Uterus (tissue), 4 donors: ENCODE measurements at places on chromosomes 2 and 18.

- DNase-seq = peak; percentile 12
- H3K27ac ChIP-seq = no peak overlapping the region
- H3K27me3 ChIP-seq = no peaks in the 10 kb centered on the region
These were observed 82.3 kb upstream of the CTDP1 start for GRCh38 chr18:79597176-79597830.

GRCh38 chr18:41323044-41323443, 632.0 kb upstream of the PIK3C3 start:
- no peak overlapping the region for H3K4me3 ChIP-seq
- no peak for DNase-seq
- no peaks in the 10 kb centered on the region for H3K4me1 ChIP-seq
- no peak overlapping the region for H3K27ac ChIP-seq

GRCh38 chr2:15646661-15647060, 55.0 kb downstream of the DDX1 start:
- no peaks in the 10 kb centered on the region for H3K4me1 ChIP-seq
- no peak overlapping the region for H3K27ac ChIP-seq
- H3K27me3 ChIP-seq = no peaks in the 10 kb centered on the region
- H3K4me3 ChIP-seq = no peak overlapping the region

DNA sequence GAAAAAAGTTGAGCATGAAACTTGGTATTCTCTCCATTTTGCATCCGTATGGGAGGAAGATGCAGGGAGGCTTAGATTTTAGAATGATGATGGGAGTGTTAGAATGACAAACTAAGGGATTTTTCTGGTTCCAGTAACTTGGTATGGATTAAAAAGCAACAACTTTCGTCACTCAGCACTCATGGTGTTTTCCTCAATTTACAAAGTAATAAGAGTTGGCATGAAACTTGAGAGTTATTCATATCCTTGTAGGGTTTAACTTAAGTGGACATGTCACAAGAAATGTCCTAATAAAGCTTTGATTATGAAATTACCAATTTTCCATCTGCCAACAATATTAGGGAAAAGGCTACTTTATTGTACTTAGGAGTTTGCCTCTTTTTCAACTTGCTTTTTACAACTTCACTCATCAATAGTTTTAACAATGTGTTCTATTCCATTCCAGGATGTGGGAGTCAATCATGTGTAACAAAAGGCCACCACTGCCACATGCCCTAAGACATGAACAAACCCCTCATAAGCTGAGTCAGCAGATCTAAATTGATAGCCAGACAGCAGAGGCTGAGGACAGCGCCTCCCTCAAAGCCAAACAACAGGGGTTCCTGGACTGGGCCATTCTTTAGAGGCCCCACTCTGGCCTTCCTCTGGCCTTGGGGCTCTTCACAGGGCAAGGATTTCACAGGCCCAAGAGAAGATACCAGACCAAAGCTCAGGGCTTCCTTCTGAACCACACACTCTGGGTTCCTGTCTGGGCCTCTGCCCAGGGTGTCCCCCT, 265.8 kb downstream of the TNS1 start:
- H3K36me3 ChIP-seq = no peaks in the 10 kb centered on the region
- DNase-seq = no peak
- no peak overlapping the region for H3K27ac ChIP-seq
- H3K4me1 ChIP-seq = no peaks in the 10 kb centered on the region
- H3K4me3 ChIP-seq = no peak overlapping the region
- H3K27me3 ChIP-seq = no peaks in the 10 kb centered on the region

DNA sequence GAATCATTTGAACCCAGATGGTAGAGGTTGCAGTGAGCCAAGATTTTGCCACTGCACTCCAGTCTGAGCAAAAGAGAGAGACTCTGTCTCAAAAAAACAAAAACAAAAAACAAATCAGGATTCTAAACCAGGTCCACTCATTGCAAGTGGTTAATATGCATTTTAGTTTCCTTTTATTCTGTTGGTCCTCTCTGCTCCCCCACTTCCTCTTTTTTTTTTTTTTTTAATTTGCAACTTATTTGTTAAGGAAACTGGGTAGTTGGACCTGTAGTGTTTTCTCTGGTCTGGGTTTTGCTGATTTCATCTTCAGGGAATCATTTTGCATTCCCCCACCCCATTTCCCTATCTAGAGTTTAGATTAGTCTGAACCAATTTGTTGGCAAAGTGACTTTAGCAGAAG, 14.0 kb downstream of the FER1L5 start:
- no peak overlapping the region for H3K27ac ChIP-seq
- H3K27me3 ChIP-seq = no peaks in the 10 kb centered on the region

GRCh38 chr2:1070601-1071000, 120.0 kb downstream of the SNTG2 start:
- no peaks in the 10 kb centered on the region for H3K36me3 ChIP-seq
- H3K4me3 ChIP-seq = no peak overlapping the region
- no peak for DNase-seq
- no peaks in the 10 kb centered on the region for H3K27me3 ChIP-seq

DNA sequence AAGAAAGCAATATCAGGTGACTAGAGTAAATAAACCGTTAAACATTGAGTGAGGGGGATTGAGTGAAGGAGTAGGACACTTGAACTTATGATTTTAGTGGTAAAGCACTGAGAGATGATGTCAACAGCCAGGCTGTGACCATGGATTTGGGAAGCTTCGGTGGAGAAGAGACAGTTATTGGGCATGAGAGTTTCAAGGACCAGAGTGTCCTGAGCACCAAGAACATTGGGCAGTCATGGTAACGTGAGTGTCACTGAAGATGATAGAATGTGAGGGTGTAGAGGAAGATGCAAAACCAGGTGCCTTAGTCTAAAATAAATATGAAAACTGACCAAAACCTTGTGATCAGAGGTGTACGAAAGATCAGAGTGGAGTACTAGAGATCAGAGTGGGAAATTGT, 248.1 kb downstream of the ASXL3 start:
- H3K4me3 ChIP-seq = no peak overlapping the region
- no peak overlapping the region for H3K27ac ChIP-seq
- H3K27me3 ChIP-seq = no peaks in the 10 kb centered on the region
- DNase-seq = no peak
- H3K36me3 ChIP-seq = no peaks in the 10 kb centered on the region
- H3K4me1 ChIP-seq = no peaks in the 10 kb centered on the region

- no peak overlapping the region for H3K4me3 ChIP-seq
- H3K4me1 ChIP-seq = no peaks in the 10 kb centered on the region
- no peak overlapping the region for H3K27ac ChIP-seq
- no peak for DNase-seq
- no peaks in the 10 kb centered on the region for H3K36me3 ChIP-seq
These were observed 107.1 kb downstream of the EVA1A start for GRCh38 chr2:75453384-75454240.

GRCh38 chr2:46259777-46260168, 37.4 kb upstream of the EPAS1 start:
- H3K27me3 ChIP-seq = no peaks in the 10 kb centered on the region
- H3K4me1 ChIP-seq = no peaks in the 10 kb centered on the region
- no peak overlapping the region for H3K4me3 ChIP-seq
- peak overlapping the region; percentile 48 for H3K27ac ChIP-seq
- no peak for DNase-seq
- no peaks in the 10 kb centered on the region for H3K36me3 ChIP-seq

- no peaks in the 10 kb centered on the region for H3K36me3 ChIP-seq
- no peak for DNase-seq
- H3K4me1 ChIP-seq = no peaks in the 10 kb centered on the region
- no peak overlapping the region for H3K4me3 ChIP-seq
- no peak overlapping the region for H3K27ac ChIP-seq
These were observed 15.0 kb upstream of the FMNL2 start for GRCh38 chr2:152319822-152320570.

GRCh38 chr2:213306316-213306942, 22.2 kb downstream of the SPAG16 start:
- DNase-seq = no peak
- no peaks in the 10 kb centered on the region for H3K4me1 ChIP-seq
- no peak overlapping the region for H3K27ac ChIP-seq
- H3K27me3 ChIP-seq = no peaks in the 10 kb centered on the region
- no peaks in the 10 kb centered on the region for H3K36me3 ChIP-seq

GRCh38 chr2:42424033-42424432, 63.0 kb upstream of the COX7A2L start:
- H3K4me3 ChIP-seq = no peak overlapping the region
- H3K36me3 ChIP-seq = no peaks in the 10 kb centered on the region
- no peaks in the 10 kb centered on the region for H3K4me1 ChIP-seq
- no peaks in the 10 kb centered on the region for H3K27me3 ChIP-seq
- H3K27ac ChIP-seq = no peak overlapping the region
- no peak for DNase-seq

DNA sequence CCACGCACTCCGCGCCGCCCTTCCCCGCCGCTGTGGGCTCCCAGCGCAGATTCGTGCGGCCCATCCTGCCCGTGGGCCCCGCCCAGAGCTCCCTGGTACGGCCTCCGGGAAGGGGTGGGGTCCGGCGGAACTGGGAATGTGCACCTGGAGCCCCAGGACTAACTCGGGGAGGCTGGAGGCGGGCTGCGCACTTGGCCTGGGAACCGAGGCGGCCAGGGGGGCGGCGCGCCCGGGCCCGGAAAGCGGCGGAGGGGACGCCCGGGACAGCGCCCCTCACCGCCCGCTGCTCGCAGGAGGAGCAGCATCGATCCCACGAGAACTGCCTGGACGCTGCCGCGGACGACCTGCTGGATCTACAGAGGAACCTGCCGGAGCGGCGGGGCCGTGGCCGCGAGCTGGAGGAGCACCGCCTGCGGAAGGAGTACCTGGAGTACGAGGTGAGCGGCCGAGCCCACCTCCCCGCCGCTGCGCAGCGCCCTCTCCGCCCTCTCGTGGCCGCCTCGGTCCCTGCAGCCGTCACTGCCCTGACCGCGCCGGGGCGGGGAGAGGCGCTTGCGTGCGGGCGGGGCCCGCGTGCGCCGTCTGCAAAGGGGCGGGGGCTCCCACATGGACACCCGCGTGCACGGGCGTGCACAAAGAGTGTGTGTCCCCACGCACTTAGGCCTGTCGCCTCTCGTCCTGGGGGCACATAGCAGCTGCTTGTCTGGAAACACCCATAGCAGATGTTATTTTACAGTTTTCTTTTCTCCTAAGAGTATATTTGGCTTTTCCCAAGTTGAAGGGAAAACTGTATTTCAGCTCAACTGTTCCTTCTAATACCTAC, 25.2 kb downstream of the PSD4 start:
- DNase-seq = peak; percentile 73
- H3K36me3 ChIP-seq = no peaks in the 10 kb centered on the region
- H3K4me1 ChIP-seq = no peaks in the 10 kb centered on the region
